ENCODE measurements at places on chromosomes 4 and X. TPM values are rescaled to one million over a fixed set of nuclear protein-coding genes. Genes with fewer than 3 reads are reported as not detected.

DNA sequence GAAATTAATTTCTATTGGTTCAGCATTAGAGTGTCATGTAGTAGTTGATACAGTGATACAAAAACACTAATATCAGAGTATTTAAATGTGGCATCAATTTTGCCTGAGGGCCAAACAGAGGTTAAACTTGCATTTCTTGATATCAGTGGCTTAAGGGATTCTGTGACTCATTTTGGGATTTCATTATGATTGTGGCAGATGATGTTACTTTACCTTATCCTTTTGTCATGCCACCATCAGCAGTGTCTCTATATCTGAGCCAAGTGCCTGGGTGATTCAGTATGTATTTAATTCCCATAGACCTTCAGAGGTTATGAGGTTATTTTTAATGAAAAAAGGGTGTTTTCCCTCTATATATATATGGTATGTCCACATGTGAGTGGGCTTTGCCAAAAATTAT lies 582.9 kb downstream of the ADGRL3 start:
- no peak overlapping the region for H3K27ac ChIP-seq
- no peaks in the 10 kb centered on the region for H3K27me3 ChIP-seq
- no peaks in the 10 kb centered on the region for H3K4me1 ChIP-seq

DNA sequence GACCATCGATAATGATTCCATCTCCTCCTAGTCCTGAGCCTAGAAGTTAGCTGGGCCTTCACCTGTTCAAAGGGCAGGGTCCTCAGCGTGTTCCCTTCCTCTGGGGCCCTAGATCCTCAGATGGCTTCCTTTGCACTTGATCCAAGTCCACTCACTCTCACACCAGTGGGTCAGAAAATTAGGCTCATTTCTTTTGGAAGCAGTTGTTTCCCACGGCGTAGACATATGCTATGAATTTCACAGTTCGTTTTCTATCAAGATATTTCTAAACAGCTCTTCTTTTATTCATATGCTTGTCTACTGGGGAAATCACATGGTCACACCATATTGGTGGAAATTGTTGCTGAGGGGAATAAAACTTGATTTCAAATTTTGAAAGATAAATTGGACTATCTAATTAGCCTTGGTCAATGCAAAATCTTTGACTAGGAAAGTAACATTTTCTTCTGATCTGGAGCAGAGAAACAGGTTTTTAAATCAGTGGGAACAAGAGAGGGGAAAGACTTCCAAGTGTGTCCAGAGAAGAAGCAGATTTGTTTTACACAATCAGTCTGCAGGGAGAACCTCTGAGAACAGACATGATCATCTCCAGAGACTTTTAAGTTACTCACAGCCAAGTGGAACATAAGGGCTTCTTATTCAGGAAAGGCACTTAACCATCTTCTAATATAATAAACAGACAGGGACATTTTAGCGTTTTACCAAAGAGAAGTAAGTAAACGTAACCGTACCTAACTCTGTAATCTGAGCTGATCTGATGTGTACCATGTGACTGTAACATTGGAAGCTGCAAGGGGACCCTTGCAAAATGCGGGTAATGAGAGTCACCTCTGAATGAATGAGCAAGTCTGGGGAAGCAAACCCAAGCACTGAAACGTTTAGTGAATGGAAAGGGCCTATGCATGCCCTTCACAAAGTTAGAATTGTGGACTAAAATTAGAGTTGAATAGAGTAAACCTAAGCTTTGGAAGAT lies 455.7 kb upstream of the FAT1 start:
- H3K4me1 ChIP-seq: no peaks in the 10 kb centered on the region
- no peak overlapping the region for H3K4me3 ChIP-seq
- DNase-seq: no peak
- H3K36me3 ChIP-seq: no peaks in the 10 kb centered on the region
- H3K27me3 ChIP-seq: no peaks in the 10 kb centered on the region

- no peak overlapping the region for H3K27ac ChIP-seq
- peaks cover 2% of the 10 kb centered on the region for H3K4me1 ChIP-seq
- DNase-seq: no peak
- no peak overlapping the region for H3K4me3 ChIP-seq
- peaks cover 32% of the 10 kb centered on the region for H3K27me3 ChIP-seq
These were observed 3.8 kb downstream of the GALNTL6 start for GRCh38 chr4:171817026-171817425.

DNA sequence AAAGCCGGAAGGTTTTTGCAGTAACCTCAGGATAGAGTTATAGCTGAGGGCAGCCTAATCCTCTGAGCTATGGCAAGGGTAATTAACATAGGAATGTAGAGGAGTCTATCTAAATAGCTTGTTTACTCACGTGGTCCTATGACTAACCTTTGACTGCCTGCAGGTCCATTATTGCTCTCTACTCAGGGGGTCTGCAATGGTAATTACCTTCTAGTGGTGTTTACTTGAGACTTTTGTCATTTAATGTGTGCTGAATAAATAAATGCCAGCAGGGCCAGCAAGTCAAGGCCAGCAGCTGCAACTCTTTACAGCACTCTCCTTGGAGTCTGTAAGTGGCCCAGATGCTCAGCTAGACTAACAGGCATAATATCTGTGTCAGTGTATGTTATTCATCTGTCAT lies 212.7 kb upstream of the FMR1 start:
- no peak overlapping the region for H3K4me3 ChIP-seq
- no peaks in the 10 kb centered on the region for H3K4me1 ChIP-seq
- no peaks in the 10 kb centered on the region for H3K36me3 ChIP-seq
- no peaks in the 10 kb centered on the region for H3K27me3 ChIP-seq
- no peak overlapping the region for H3K27ac ChIP-seq

DNA sequence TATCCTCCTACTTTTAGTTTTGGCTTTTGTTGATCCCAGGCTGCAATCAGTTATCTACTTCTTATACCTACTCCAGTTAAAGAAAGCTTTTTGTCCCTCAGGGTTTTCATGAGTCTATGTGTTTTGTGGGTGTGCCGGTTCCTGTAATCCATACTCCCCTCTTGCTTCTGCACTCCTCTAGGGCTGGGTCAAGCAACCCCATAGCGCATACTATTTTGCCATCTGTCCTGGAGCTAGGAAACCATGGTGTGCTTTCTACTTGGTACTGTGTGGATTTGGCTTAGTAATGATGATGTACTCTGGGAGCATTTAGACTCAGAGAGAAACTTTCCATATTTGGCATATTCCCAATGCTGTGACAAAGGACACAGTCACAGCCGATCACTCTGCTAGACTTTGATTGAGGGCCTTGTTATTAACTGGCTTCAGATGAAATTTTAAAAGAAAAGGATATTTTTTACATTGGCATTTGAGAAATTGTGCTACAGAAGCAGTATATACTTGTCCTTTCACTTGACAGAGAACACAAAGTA lies 86.1 kb upstream of the GRXCR1 start:
- no peaks in the 10 kb centered on the region for H3K4me1 ChIP-seq
- H3K27me3 ChIP-seq: no peaks in the 10 kb centered on the region
- no peak overlapping the region for H3K4me3 ChIP-seq
- no peaks in the 10 kb centered on the region for H3K36me3 ChIP-seq
- H3K27ac ChIP-seq: no peak overlapping the region

DNA sequence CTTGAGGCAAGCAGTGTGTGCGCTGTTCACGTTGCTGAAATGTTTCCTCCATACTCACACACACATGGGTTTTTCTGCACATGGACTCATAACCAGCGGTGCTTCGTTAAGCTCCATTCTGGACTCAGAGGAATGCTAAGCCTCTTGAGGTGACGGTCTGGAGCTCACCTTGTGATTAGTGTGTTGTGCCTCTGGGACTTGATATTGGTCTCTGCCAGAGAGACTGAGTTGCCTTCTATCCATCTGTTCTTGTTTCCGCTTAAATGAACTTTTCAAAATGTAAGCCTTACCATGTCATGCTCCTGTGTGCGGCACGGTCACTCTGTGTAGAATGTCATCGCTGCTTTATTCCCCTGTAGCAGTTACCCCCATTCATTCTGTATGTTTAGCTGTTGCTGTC lies 42.5 kb downstream of the ADD1 start:
- no peaks in the 10 kb centered on the region for H3K27me3 ChIP-seq
- peaks cover 4% of the 10 kb centered on the region for H3K4me1 ChIP-seq
- no peak overlapping the region for H3K4me3 ChIP-seq
- no peak for DNase-seq
- no peak overlapping the region for H3K27ac ChIP-seq
- H3K36me3 ChIP-seq: peaks cover 54% of the 10 kb centered on the region

DNA sequence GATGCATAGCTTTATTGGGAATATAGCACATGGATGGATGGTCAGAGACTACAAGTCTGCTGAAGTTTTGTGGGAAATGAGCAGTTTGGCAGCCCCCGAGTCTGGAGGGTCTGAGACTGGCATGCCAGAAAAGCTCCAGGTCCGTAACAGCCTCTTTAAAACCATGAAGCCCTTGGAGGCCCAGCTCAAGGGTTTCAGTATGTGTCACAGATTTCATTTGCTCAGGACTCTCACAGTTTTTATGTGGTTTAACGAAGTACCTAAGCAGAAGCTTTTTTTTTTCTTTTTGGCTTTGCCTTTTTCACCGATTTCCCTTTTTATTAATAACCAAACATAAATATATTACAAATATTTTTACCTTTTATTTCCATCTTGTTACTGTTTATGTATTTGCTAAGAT lies 30.6 kb upstream of the TMEM184C start:
- H3K4me1 ChIP-seq: no peaks in the 10 kb centered on the region
- H3K27me3 ChIP-seq: no peaks in the 10 kb centered on the region
- H3K36me3 ChIP-seq: no peaks in the 10 kb centered on the region
- no peak overlapping the region for H3K27ac ChIP-seq
- H3K4me3 ChIP-seq: no peak overlapping the region
- DNase-seq: no peak

GRCh38 chrX:19156186-19156585 lies 33.9 kb upstream of the ADGRG2 start:
- H3K27ac ChIP-seq: no peak overlapping the region
- no peaks in the 10 kb centered on the region for H3K4me1 ChIP-seq
- no peaks in the 10 kb centered on the region for H3K27me3 ChIP-seq

GRCh38 chrX:63919081-63919480 lies 134.1 kb upstream of the ARHGEF9 start:
- H3K4me1 ChIP-seq: no peaks in the 10 kb centered on the region
- DNase-seq: no peak
- no peaks in the 10 kb centered on the region for H3K36me3 ChIP-seq

- H3K4me3 ChIP-seq: no peak overlapping the region
- no peak for DNase-seq
- H3K36me3 ChIP-seq: no peaks in the 10 kb centered on the region
- H3K27ac ChIP-seq: no peak overlapping the region
- peaks cover 6% of the 10 kb centered on the region for H3K4me1 ChIP-seq
- H3K27me3 ChIP-seq: peaks cover 6% of the 10 kb centered on the region
These were observed 19.6 kb downstream of the ARX start for GRCh38 chrX:24996096-24996709.

DNA sequence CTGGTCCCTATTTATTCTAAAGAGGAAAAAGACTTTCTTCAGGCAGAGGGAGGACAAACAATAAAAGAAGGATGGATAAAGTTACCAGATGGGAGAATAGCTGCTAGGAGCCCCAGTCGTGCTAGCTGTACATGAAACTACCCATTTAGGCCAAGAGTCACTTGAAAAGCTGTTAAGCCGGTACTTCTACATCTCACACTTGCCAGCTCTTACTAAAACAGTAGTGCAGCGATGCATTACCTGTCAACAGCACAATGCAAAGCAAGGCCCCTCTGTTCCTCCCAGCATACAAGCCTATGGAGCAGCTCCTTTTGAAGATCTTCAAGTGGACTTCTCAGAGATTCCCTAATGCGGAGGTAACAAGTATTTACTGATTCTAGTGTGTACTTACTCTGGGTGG lies 1138.8 kb downstream of the ARAP2 start:
- no peaks in the 10 kb centered on the region for H3K36me3 ChIP-seq
- H3K4me3 ChIP-seq: no peak overlapping the region
- no peaks in the 10 kb centered on the region for H3K27me3 ChIP-seq
- no peaks in the 10 kb centered on the region for H3K4me1 ChIP-seq
- H3K27ac ChIP-seq: no peak overlapping the region

DMP1 gene
- not detected for polyA plus RNA-seq

PAGE2B gene
- 0.57 TPM for polyA plus RNA-seq

GRCh38 chr4:125787707-125788106 lies 473.0 kb downstream of the FAT4 start:
- H3K27ac ChIP-seq: no peak overlapping the region
- H3K4me1 ChIP-seq: no peaks in the 10 kb centered on the region
- H3K4me3 ChIP-seq: no peak overlapping the region

COX7B2 gene
- polyA plus RNA-seq: not detected

All from large intestine (tissue), 12 donors.